Panc1 (cell line): ENCODE measurements at places on chromosomes 16 and 17. TPM values are rescaled to one million over a fixed set of nuclear protein-coding genes. Genes with fewer than 3 reads are reported as not detected.

KRT31 gene
- total RNA-seq = not detected

PRSS8 gene
- total RNA-seq = 0.15 TPM

HSF5 gene
- not detected for total RNA-seq

RNF43 gene
- total RNA-seq = 4.7 TPM

NEK8 gene
- total RNA-seq = 11.9 TPM

RND2 gene
- 0.59 TPM for total RNA-seq

UNC13D gene
- 12.7 TPM for total RNA-seq
